ENCODE measurements at places on chromosomes 1 and 21. TPM values are rescaled to one million over a fixed set of nuclear protein-coding genes. Genes with fewer than 3 reads are reported as not detected.

DENND2D gene
- total RNA-seq = 9.8 TPM

TNN gene
- total RNA-seq = not detected

CD53 gene
- total RNA-seq = 180 TPM

TSSK3 gene
- total RNA-seq = 10.1 TPM

PADI4 gene
- 0.19 TPM for total RNA-seq

CFHR3 gene
- not detected for total RNA-seq

ERO1B gene
- 11.0 TPM for total RNA-seq

TRIM67 gene
- total RNA-seq = 0.06 TPM

CMPK1 gene
- total RNA-seq = 85.8 TPM

STIL gene
- total RNA-seq = 60.0 TPM

DNA sequence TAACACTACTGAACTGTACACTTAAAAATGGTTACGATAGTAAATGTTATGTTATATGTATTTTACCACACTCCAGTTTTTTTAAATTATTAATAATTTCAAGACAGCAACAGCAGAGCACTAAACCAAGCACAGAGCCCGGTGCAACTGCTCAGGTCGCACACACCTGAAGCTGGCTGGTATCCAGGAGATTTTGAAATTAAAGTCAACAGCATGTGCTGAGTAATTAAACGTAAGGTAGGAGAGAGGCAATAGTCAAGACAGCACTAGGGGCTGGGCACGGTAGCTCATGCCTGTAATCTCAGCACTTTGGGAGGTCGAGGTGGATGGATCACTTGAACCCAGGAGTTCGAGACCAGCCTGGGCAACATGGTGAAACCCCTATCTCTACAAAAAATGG is 35.1 kb upstream of the SLC30A10 start:
- no peak for DNase-seq

DNA sequence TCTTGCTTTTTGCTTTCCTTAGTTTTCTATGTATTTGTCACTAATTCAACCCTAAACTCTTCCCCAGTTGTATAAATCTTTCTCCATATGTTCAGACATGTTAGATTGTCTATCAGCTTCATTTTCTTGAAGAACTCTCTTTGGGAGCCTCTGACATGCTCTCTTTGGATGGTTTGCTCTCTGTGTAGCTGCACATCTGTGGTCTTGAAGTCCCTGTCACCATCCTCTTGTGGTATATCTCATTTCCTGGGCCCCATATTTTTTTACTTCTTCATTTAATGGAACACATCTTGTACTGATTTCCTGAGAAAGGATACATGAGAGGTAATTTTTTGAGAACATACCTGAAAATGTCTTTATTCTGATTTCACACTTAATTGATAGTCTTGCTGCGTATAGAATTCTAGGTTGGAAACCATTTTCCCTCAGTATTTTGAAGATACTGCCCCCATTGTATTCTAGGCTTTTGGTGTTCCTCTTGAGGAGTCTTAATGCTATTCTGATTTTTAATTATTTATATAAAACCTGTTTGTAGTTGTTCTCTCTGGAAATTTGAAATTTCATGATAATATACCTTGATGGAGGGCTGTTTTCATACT is 72.6 kb downstream of the ST3GAL3 start:
- no peak for DNase-seq

DNA sequence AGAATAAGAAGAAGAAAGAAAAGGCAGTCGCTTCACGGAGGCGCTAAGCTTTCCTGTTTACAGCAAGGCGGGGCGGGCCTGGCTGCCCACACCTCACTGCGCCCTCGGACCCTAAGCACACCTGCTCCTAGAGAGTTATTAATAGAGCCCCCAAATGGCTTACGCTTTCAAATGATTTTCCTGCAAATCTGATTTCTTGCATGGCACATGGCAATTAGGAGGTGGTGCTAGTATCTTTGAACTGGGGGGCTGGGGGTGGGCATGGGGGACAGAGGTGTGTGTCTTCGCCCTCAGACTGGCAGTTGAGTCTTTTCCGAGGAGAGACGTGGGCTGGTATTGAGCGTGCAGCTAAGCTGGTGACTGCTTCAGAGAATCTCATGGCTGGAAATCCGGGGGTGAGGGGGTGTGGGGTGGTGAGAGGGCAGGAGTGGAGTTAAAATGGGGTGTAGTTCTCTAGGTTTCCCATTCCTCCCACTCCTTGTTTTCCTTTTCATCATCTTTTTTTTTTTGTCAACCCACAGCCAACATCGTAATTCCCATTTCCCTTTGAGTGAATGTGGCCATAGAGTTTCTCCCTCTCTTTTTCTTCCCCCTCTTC is 1.3 kb downstream of the S1PR1 start:
- peak; percentile 73 for DNase-seq

DNA sequence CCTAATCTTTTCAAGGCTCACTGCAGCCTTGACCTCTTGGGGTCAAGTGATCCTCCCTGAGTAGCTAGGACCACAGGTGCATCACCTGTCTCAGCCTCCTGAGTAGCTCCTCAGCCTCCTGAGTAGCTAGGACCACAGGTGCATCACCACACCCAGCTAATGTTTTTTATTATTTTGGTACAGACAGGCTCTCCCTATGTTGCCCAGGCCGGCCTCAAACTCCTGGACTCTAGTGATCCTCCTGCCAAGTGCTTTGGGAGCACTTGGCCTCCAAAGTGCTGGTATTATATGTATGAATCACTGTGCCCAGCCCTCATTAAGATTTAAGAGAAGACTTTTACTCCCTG is 58.5 kb upstream of the S1PR1 start:
- DNase-seq = no peak

DNA sequence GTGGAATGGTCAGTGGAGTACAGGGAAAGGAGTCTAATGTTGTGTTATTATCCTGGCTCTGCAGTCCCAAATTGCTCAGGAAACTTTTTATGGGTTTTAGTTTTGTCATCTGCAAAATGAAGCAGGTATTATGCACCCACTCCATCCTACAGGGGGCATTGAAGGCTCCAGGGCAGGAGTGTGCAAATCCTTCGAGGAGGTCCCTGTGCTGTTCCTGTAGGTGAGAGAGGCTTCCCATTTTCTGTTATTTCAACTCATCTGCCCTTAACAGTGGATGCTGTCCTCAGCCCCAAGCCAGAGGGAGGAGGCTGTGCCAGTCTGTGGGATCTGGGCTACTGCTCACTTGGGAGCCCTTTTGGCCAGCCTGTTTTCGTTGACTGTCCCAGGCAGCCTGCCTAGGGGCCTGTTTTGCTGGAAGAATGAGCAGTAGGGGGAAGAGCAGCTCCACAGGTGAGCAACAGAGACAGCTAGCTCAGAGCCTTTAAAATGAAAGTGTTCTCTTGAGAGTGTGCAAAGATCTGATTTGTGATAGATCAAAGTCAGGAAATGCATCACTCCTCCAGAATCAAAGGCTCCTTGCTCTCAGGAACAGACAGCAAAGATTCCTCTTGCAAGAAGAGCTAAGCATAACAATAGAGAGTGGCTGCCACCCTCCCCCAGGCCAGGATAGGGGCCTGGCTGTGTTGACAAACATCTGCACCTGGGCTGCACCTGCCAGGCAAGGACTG is 317.6 kb upstream of the PROX1 start:
- peak; percentile 78 for DNase-seq

DNA sequence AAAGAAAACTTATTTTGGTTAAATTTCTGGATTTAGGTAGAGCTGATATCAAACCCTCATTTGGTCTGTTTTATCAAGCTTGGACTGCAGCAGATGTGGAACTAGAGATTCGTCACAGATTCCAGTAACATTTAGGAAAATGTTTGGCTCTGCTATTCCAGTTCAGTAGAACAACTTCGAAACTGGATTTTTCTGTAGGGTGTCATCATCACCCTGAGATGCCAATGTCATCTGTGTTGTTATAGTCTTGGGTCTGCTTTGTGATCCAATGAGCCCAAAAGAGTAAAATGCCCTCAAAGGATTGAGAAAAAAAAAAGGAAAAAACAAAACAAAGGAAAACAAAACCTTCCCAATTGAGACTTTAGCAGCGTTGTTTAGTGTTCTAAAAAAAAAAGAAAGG is 55.4 kb downstream of the LAMC2 start:
- DNase-seq = no peak

- DNase-seq = no peak
These were observed 55.0 kb downstream of the ADARB1 start for GRCh38 chr21:45129189-45129923.

DNA sequence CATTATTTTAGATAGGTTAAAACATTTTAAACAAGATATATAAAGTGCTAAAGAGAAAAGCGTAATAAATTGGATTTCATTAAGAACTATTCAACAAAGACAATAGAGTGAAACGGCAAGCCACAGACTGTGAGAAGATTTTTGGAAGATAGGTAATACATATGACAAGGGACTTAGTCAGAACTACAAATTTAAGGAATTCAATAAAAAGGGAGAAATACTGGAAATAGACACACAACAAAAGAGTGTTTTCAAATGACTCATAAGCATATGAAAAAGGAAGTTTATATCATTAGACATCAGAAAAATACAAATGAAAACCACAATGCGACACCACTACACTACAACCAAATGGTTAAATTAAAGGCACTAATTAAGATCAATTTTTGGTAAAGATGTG is 90.5 kb downstream of the GDAP2 start:
- DNase-seq = no peak

- DNase-seq = no peak
These were observed 7.6 kb upstream of the NFASC start for GRCh38 chr1:204863024-204863423.

DNA sequence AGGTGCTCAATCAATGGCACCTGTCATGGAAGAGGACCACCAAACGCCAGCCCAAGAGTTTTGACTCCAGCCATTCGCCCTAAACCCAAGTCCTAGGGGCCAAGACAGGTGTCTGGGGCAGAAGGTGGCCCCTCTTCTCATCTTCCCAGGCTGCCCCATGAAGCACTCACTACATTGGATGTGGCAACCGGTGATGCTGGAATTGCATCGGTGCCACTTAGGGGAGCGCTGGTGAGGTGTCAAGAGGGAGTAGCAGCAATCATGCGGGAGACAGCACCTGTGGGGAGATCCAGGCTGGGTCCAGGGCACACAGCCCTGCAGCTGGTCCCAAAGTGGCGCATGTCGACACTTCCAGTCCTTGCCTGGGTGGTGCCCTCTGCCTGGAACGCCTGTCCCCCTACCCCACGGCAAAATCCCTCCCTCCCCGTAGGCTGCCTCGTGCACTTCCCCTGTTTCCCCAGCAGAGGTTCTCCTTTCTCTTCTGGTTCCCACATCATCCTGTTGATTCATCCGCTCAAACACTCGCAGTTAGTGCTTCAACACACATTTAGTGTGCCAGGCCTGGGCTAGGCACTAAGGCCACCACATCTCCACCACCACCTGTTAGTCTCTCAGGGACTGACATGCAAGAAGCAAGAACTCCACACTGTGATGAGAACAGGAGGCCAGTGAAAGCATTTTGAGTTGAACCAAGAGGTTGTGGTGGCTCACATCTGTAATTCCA is 18.5 kb downstream of the PLA2G2D start:
- peak; percentile 76 for DNase-seq

DNA sequence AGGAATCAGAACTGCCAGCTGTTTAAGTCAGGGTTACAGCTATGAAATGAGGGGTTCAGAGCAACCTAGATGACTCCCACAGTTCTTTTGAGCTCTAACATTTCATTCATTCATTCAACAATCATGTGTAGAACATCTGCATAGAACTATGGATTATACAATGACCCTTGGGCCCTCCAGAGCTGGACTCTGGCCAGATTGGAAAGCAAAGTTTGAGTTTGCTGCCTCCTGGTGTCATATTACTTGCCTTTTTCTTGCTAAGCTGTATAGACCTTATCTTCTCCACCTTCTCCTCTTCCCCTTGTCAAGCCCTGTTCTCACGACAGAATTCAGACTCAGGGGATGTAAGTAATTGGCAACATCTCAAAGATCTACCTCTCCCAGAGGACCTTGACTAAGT is 4.0 kb downstream of the CASQ2 start:
- DNase-seq = no peak

- no peak for DNase-seq
These were observed 2.0 kb downstream of the UBE2Q1 start for GRCh38 chr1:154556422-154556821.

- no peak for DNase-seq
These were observed 57.8 kb upstream of the ERRFI1 start for GRCh38 chr1:8083739-8084484.

GRCh38 chr1:71170925-71171324 is 90.1 kb upstream of the ZRANB2 start:
- no peak for DNase-seq

DNA sequence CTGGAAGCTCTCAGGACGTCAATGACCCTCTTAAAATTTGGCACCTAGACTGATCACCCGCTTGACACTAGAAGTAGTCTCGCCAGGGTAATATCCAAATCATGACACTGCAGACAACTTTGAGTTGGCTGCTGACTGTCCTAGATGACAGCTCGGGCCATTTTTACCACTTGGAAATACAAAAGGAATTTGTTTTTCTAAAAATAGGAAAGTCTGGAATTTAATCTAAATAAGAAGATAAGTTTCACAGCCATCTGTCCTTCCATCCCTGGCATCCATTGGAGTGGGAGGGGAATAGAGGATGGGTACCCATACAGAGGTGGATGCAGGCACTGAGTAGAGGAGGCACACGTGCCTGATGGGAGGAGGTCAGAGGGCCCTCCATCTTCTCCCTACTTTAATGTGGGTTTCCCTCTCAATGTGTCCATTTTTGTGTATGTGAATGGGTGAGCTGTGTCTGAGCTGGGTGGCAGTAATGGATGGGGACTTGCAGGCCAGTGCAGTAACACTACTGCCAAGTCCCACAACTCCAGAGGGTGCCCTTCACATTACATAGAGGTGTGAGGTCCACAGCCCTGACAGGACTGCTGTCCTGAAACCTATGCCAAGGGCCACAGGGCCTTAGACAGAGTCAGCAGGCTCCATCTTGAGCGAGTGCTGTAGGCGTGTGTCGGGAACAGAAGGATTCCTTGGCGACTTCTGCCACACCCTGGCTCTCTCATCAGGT is 104.8 kb upstream of the IPO9 start:
- no peak for DNase-seq

- no peak for DNase-seq
These were observed 2.9 kb upstream of the FOXO6 start for GRCh38 chr1:41358131-41359021.

GRCh38 chr1:1054971-1055370 is 19.1 kb downstream of the RNF223 start:
- no peak for DNase-seq

GRCh38 chr1:226735576-226735975 is 3.5 kb downstream of the ITPKB start:
- DNase-seq = no peak

DNA sequence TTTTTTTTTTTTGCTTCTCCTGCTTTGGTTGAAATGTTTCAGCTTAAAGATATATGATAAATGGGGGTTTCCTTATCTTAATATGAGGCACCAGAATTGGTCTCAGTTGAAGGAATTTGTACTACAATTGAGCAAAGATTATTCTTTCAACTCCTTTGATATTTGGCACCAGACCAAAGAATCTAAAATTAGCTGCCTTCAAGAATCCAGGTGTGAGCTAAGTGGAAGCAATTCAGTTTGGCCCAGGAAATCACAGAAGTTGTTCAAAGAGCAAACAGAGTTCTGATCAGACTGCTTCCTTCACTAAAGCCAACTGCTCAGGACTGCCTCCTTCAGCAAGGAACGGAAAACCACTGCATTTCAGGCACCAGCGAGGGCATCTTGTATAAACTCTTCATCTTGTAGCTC is 68.3 kb upstream of the BCAR3 start:
- DNase-seq = peak; percentile 89

GRCh38 chr1:60569189-60569588 is 495.6 kb upstream of the C1orf87 start:
- DNase-seq = no peak

GRCh38 chr1:31203215-31203614 is 36.5 kb downstream of the NKAIN1 start:
- DNase-seq = no peak

GRCh38 chr1:67629370-67630075 is 55.5 kb upstream of the GADD45A start:
- DNase-seq = no peak

GRCh38 chr1:96588416-96588995 is 133.1 kb upstream of the PTBP2 start:
- no peak for DNase-seq
